ENCODE measurements at places on chromosomes 11 and 22.
A peak's percentile ranks its signal among the peaks of the same experiment; 100 is the strongest.

DNA sequence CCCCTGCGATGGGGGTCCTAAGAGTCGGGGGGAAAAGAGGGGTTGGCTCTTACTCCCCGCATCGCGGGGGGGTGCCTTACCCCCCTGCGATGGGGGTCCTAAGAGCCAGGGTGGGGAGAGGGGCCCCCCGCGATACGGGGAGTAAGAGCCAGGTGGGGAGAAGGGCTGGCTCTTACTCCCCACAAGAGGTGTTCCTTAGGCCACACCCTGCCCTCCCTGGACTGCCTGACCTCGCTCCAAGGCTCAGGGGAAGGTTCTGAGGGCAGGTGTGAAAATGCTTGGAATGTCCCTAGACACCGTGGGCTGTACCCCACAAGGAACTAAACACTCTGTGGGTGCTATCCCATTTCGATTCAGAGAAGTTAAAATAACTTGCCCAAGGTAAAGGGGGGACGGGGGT, 7.8 kb downstream of the UNC93B1 start:
- no peak for DNase-seq

DNA sequence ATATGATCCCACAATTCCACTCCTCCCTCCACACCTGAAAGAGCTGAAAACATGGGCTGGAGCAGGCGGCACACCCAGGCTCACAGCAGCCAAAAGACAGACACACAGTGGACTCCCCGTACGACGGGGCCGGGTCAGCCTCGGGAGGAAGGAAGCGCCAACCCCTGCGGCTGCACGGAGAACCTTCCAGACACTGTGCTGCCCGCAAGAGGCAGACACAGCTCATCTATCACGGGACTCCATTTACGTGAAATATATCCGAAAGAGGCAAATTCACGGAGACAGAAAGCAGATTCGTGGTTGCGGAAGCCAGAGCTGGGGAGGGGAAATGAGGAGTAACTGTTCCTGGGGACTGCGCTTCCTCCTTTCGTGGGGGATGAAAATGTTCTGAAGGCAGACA, 165.0 kb downstream of the BRD1 start:
- no peak for DNase-seq

- DNase-seq: no peak
Observed at GRCh38 chr22:26394777-26395176, 34.3 kb upstream of the ASPHD2 start.

DNA sequence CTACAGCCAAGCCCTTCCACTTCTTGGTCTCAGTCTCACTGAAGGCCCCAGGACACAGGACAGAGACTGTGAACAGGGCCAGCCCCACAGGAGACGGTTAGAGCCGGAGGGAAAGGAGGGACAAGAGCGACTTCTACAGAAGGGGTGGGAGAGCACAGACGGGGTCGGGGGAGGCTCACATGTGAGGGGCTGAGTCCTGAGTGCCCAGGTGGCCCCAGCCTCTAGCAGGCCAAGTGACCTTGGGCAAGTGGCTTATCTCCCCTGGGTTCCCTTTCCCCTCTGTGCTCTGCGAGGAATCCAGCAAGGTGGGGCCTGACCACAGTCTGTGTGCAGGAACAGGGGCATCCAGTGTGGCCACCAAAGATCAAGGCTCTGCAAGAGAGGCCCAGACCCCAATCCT, 102.6 kb upstream of the LMO1 start:
- no peak for DNase-seq

DNA sequence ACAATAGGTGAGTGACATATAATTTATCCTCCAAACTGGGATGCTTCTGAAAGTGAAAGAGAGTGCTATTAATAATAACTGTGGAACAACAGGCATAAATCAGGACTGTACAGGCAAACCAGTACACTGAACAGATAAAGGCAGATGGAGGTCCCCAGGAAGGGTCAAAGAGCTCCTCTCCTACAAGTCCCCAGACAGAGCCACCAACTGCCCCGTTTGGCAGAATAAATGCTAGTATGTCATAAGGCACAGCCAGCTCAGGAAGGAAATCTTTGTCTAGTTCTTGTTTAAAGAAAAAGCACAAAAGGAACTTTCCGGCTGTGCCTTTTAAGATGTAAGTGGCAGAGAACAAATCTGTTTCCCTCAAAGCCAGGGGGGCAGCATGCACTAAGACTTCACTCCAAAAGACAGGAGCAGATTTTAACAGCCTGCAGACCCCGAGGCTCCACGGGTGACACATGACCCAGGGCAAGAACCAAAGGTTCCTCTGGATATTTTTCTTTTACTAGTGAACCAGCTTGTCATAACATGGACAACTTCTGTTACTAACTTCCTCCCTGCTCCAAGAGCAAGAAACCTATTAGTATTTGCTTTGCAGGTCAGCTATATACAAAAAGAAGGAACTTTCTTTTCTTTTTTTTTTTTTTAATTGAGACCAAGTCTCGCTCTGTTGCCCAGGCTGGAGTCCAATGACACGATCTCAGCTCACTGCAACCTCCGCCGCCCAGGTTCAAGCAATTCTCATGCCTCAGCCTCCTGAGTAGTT, 50.2 kb downstream of the MYH9 start:
- DNase-seq: no peak

DNA sequence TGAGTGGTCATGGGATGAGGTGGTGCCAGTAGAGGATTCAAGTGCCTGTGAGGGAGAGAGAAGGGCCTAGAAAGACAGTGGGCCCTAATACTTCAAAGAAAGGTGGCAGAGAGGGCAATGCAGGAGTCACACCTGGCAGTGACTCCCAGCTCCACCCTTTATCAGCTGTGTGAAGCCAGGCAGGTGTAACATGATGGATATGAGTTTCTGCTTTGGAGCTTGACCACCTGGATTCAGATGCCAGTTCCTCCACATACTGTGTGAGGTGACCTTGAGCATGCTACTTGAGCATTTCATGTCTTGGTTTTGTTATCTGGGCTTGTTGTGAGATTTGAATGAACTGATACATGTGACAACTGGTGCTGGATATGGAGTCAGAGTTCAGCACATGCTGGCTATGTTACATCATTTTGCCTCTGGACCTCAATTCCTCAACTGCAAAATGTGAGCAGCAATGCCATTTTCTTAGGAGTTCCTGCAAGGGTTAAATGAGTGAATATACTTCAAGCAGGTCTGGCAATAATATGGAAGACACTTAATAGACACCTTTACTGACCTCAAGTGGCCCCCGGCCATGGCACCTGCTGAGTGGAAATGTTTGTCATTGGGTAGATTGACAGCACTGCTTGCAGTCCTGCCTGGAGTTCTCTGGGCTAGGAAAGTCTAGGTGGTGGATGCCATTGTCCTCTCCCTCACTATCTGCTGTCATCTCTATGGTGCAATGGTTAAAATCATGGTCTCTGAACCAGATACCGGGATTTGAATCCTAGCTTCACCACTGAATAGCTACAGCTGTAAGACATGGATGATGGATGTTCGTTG, 83.3 kb downstream of the MICAL2 start:
- no peak for DNase-seq

GRCh38 chr22:47245786-47246185, 483.3 kb downstream of the TBC1D22A start:
- DNase-seq: no peak

- DNase-seq: no peak
Observed at GRCh38 chr11:84853841-84854497, 773.2 kb downstream of the DLG2 start.

DNA sequence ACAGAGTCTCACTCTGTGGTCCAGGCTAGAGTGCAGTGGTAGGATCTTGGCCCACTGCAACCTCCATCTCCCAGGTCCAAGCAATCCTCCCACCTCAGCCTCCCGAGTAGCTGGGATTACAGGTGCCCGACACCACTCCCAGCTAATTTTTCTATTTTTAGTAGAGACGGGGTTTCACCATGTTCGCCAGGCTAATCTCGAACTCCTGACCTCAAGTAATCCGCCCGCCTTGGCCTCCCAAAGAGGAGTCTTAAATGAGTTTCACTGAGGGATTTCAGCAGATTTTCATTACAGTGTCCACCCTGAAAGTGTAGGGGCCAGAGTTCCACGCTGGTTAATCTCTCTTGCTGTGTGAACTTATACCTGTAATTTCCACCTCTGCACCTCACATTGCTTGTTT, 412 bp upstream of the RPS3 start:
- no peak for DNase-seq

DNA sequence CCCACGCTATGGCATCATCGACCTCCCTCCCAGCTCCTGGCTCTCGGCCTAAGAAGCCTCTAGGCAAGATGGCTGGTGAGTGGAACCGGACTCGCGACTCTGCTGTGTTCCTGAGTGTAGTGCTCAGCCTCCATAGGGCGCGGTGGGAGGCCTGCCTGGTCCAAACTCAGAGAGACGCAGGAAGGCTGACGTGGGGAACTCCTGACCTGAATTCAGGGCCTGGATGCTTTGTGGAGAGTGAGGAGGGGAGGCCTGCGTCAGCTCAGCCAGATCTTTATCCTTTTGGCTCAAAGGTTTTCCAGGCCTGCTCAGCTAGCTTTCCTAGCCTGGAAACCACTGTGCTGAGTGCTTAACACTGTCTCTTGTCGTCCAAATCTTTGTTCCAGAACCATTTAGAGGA, 8.0 kb downstream of the TIRAP start:
- no peak for DNase-seq

GRCh38 chr11:64990222-64990923, 6.4 kb downstream of the BATF2 start:
- no peak for DNase-seq

DNA sequence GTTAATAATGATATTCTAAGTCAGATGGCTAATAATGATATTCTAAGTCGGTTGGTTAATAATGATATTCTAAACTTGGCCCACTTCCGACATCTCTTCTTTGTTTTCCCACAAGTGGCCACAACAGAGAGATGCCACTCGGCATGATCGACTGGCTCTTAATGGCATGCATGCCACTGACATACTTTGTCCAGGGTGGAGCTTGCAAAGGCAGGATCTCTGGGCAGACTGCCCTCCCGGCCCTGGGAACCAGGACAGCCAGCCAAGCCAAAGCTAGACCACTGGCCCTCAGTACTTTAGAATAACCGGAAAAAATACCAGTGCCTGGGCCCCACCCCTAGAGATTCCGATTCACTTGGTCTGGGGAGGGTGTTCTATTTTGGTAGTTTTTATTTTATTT, 78.1 kb downstream of the KIAA1671 start:
- DNase-seq: no peak

DNA sequence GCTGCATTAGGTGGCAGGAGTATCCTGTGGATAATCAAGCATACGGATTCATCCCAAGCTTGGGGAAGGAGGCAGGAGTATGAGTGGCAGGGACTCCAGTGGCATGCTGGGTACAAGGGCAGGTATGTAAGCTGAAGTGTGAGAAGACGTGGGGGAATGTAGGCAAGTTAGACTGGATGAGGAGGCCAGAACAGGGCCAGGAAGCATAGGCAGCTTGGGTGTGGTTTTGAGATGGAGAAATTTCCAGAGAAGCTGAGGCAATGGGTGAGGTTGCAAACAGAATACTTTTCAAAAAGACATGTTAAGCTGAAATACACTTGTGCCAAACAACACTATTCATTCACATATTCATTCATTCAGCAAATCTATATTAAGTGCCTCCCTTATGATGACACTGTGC, 43.1 kb upstream of the AMOTL1 start:
- no peak for DNase-seq

GRCh38 chr11:38884145-38884865, 2286.3 kb upstream of the RAG2 start:
- no peak for DNase-seq

GRCh38 chr11:86606836-86607481, 65.5 kb downstream of the ME3 start:
- DNase-seq: no peak

- DNase-seq: no peak
Observed at GRCh38 chr11:43905813-43906241, 25.2 kb downstream of the ALKBH3 start.

- no peak for DNase-seq
Observed at GRCh38 chr22:32407312-32407711, 4.7 kb downstream of the RTCB start.

- DNase-seq: no peak
Observed at GRCh38 chr11:86537541-86538222, 134.7 kb downstream of the ME3 start.

DNA sequence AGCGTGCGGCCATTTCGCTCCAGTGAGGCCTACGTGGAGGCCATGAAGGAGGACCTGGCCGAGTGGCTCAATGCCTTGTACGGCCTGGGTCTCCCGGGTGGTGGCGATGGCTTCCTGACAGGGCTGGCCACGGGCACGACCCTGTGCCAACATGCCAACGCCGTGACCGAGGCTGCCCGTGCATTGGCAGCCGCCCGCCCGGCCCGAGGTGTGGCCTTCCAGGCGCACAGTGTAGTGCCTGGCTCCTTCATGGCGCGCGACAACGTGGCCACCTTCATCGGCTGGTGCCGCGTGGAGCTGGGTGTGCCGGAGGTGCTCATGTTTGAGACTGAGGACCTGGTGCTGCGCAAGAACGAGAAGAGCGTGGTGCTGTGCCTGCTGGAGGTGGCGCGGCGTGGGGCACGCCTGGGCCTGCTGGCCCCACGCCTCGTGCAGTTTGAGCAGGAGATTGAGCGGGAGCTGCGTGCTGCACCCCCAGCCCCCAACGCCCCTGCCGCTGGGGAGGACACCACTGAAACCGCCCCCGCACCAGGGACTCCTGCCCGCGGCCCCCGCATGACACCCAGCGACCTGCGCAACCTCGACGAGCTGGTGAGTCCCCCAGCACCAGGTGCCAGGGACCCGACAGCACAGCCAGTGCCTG, 1.8 kb downstream of the GAS2L1 start:
- no peak for DNase-seq

DNA sequence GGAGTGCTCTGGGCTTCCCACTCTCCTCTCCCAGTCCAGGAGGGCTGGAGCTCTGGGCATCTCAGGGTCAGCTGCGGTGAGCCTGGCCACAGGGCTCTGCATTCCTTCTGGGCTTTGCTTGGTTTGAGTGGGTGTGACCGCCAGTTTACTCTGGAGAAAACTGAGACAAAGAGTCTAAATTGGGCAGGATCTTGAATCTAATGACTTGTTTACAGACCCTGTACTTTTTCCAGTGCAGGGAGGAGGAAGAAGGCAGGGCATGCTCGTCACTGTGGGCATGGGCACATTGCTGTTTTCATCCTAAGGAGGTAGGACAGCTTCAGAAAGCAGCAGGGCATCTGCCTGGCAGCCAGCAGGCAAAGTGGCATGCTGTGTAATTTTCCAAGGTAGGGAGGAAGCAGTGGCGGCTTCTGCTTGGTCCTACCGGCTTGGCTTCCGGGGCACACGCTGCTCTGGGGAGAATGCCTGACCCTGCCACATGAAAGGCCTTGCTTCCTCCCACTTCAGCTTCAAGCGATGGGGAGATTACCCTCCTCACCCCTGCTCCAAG, 22.9 kb downstream of the FLI1 start:
- DNase-seq: peak; percentile 47

Measured in activated naive CD4-positive, alpha-beta T cell treated with Interleukin-2 at 50 U/mL for 16 hours (primary cell).